CD4-positive, alpha-beta T cell treated with Interleukin-1 beta for 1 hour (primary cell): ENCODE measurements at places on chromosomes 4 and X.

DNA sequence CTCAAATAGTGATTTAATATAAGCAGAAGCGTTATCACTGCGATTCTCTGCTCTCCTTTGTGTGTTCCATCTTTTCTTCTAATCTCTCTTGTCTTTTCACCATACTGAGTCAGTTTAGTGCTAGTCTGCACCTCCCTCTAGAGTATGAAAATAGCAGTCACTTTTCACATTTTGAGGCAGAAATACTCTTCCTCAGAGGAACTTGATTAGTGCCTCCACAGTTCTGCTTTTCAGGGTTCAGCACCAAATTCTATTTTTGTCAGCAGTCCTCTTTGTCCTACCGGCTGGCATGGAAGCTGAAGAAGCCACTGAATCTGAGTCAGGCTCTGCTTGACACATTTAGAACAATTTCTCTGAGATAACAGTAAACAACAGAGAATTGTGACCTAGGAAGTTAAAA is 49.7 kb upstream of the ANKRD17 start:
- no peak for DNase-seq

- no peak for DNase-seq
Measured at GRCh38 chr4:15444879-15445547, 17.2 kb downstream of the C1QTNF7 start.

- DNase-seq: no peak
Measured at GRCh38 chr4:144223661-144224060, 83.1 kb upstream of the GYPA start.

- peak; percentile 80 for DNase-seq
Measured at GRCh38 chrX:44344194-44344593, 722 bp upstream of the EFHC2 start.

GRCh38 chr4:55820279-55820678 is 689 bp downstream of the EXOC1L start:
- DNase-seq: no peak

- DNase-seq: no peak
Measured at GRCh38 chrX:21781525-21781924, 23.6 kb upstream of the SMPX start.

DNA sequence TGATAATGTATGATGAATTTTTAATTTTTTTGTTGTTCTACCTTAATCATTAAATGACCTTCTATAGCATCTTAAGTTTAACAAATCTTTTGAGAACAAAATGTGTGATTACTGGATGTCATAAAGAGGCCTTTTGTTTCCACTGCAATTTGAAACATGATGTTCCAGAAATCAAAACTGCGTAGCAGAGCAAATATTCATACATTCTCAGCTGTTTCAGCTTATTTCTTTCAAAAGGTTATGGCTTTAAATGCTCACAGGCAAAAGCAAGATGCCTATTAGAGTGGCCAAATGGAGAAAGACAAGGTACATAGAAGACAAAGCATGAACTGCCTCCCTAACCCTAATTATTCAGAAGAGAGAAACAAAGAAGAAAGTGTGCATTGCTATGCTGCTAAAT is 233.0 kb upstream of the SLC7A11 start:
- DNase-seq: no peak

- DNase-seq: no peak
Measured at GRCh38 chrX:42807393-42807792, 29.4 kb upstream of the PPP1R2C start.

DNA sequence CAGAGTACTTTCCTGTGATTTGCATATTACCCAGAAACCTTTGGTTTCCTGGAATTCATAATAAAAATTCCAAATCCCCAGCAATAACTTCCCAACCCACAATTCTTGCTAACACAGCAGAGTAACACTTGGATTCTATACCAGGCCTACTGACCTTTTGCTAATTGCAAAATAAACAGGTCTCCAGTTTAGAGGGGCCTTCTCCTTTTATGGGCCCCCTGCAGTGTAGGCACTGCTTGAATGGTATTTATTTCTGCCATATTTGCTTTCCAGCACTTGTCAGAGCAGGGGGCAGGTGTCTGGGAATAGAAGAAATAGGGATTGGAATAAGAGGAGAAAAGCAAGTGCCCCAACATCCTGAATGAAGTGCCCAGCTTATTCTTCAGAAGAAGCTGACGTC is 25.3 kb upstream of the GPC3 start:
- no peak for DNase-seq

GRCh38 chrX:119075270-119076025 is 2.7 kb downstream of the CT47C1 start:
- no peak for DNase-seq

DNA sequence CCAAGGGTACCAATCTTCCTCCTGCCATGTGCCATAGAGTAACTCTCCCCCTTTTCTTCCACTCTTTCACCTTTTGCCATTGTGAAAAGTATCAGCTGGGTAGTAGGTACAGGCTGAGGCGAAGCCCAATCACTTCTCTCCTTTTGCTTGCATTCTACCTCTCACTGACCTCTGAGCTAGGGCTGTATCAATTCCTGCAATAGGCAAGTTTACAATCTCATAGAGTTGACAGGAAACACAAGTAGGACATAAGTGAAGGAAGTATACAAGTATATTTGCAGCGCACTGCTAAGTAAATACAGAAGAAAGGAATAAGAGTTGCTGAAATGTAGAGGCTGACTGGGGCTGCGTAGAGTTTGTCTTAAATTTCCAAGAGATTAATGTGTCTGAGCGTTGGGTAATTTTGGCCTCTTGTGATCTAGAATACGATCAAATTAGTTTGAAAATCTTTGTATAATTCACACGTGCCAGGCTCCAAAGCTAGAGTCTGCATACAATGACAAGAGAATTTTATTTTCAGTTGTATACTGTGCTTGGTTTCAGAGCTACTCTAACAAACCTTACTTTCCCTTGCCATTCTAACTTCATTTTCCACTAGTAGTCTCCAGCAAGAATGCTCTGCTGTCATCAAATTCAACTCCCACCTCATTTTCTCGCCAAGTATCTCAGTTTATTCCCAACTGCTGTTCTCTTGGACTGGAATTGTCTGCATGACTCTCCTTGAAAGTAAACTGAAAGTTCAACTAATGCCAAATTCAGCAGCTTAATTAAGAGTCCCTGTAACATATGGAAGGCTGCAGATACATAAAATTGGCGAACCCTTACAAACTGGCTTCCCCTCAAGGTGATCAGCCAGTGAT is 90.3 kb downstream of the ATP11C start:
- no peak for DNase-seq

DNA sequence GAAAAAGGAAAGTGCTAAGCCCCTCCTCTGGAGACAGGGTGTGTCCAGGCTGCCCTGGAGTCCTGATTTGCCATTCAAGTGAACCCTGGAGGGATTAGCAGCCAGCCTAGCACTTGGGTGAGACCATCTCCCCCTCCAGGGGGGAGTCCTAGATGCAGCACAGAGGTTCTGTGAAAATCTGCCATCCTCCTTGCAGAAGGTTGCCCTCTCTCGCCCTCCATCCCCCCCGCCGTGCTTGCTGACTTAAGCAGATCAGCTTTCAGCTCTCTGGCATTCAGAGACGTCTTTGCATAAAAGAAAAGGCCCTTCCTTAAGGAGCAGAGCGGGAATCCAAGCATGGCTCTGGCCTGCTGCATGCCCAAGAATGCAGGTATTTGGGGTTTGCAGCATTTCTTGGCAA is 102.1 kb upstream of the SCML1 start:
- DNase-seq: no peak

DNA sequence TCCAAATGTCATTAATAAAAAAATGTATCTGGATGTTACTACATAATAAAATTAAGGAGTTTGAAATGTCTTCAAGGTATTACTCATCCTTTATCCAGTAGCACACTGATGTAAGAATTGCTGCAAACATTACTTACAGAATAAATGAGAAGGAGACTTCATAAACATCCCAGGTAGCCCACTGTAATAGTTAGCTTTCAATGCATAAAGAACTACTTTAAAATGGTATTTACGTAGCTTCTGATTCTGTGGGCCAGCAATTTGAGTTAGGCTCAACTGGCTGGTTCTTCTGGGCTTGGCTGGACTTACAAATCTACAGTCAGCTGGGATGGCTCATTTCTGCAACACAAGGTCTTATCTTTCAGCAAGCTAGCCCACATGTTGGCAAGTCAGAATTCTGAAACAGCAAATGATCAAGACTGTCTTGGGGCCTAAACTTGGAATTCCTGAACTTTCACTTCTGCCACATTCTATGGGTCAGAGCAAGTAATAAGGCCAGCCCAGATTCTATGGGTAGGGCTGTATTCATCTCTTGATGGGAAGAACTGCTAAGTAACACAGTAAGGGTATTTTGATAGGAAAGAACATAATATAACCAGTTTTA is 522.5 kb downstream of the IQCM start:
- no peak for DNase-seq

- DNase-seq: no peak
Measured at GRCh38 chr4:168887809-168888208, 122.2 kb downstream of the CBR4 start.
